Ascending aorta (tissue), 2 donors: ENCODE measurements at places on chromosomes 7 and 10.

DNA sequence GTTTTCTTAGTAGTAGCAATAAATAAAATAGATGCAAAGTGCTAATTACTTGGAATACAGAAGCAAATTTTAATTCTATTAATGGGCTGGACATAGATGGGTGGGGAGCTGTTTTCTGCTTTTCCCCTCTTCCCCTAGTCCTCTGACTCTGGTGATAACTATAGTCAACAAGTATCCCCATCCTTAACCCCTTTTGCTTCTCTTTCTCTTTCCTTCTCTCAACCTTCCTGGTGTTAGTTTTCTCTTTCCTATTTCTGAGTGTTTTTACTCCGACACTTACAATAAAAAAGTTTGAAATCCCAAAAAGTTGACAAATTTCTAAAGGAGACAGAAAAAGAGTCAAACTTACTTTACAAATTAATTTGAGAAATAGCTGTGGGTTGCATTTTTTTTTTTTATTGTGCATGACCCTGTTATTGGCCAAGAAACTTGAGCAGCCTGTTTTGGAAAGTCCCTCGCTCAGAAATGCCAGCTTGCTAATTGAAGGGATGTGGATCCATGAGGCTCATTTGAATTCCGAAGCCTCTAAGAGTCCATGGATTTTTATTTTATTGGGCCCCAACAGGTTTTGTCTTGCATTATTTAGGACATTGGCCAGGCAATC, 2.4 kb downstream of the FAS start:
- DNase-seq: no peak

DNA sequence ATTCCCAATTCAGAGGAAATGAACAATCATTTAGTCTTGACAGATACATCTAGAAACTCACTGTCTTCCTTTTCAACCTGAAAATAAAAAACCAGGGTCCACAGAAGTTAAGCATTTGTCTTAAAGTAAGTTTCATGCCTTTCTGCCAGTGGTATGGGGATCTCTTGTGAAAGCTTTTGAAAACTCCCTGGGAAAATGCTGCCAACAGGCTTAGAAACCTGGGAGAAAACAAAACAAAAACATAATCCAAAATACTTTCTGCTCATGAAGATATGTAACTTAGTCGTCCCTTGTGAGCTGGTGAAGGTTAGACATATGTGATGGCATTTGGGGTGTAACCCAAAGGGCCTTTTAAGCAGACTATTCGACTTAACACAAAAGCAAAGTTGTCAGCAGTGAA, 66.4 kb upstream of the ZNF438 start:
- no peak for DNase-seq

DNA sequence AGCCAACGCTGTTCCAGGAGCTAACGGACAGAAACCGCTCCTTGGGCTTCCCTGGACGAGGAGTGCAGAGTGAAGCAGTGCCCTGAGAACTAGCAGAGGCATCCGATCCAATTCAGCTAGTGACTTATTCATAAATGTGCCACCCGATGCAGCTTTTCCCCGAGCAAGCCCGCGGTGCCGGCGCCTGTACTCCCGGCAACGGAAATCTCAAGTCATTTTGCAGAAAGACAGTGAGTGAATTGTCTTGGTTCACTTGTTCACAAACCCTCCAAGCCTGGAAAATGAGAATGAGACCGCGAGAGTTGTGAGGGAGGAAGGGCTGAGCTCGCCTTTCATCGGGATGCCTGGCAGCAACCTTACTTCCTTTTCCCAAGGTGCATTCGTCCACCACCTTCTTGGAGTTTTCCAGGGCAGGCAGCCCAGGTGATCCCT, 87.5 kb downstream of the COBL start:
- no peak for DNase-seq

DNA sequence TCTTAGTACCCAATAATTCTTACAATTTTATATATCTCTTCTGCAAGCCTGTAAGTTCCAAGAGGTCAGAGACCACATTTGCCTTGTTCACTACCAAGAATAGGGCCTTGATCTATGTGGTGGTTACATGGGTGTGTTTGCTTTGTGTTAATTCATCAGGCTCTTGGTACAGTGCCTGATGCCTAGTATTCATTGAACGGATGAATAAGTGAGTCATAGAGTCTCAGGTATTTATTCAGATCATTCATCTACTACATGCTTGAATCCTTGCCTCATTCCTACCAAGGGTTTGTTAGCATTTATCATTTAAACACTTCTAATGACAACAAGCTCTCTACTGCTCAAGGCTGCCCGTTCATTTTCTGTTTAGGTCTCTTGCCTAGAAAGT, 11.3 kb upstream of the SGPL1 start:
- DNase-seq: no peak

DNA sequence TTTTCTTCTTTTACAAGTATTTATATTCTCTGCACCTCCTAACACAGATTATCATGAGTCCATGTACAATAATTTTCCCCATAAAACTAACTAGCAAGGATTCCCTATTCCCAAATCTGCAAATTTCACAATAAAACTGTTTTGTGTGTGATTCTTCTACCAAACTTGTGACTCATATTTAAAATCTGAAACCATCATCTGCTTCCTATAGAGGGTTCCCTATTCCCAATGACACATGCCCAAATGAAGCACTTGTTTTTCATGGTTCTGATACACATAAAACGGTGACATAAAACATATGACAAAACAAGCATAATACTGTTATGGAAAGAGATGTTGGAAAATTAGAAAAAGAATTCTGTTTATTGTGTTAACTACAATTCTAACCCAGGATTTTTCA, 657.6 kb downstream of the PARD3 start:
- no peak for DNase-seq

- no peak for DNase-seq
Observed at GRCh38 chr10:86598151-86598550, 56.2 kb upstream of the OPN4 start.

- DNase-seq: no peak
Observed at GRCh38 chr10:23657677-23658076, 218.8 kb downstream of the OTUD1 start.

DNA sequence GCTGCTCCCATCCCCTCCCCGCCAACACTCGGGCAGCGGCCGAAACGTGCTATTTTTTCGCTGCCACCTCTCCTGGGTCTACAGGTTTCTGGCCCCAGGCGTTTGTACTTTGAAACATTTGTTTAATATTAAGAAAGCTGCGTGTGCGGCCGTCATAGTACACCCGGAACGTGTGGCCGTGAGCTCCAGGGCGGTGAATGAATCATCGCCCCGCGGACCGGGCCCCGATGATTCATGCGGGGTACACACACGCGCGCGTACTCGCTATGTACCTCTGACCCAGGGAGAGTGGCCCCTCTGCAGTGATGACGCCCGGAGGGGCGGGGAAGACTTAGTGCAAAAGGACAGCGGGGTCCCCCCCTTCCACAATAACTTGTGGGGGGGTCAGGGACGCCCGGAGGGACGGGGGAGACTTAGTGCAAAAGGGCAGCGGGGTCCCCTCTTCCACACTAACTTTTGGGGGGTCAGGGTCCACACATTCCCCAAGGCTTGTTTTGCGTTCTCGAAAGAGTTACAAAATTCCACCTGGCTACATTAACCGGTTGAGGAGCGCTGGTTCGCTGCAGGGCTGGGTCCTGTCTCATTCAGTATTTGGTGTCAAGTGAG, 56.5 kb upstream of the PCGF5 start:
- DNase-seq: peak; percentile 93

DNA sequence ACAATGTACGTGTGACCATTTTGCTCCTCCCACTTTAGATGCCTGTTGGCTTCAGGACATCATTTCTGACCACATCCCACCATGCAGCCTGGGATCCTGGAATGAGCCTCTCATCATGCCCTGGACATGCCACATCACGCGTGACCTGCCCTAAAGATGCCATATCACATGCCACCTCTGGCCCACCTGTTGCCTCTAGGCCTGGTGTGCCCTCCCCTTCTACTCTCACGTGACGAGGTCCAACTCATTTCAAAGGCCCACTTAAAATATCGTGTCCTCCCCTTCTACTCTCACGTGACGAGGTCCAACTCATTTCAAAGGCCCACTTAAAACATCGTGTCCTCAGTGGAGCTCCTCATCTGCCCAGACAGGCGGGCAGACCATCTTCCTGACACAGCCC, 254.9 kb downstream of the TEX36 start:
- DNase-seq: no peak

- DNase-seq: no peak
Observed at GRCh38 chr7:155514296-155514695, 32.1 kb downstream of the CNPY1 start.

DNA sequence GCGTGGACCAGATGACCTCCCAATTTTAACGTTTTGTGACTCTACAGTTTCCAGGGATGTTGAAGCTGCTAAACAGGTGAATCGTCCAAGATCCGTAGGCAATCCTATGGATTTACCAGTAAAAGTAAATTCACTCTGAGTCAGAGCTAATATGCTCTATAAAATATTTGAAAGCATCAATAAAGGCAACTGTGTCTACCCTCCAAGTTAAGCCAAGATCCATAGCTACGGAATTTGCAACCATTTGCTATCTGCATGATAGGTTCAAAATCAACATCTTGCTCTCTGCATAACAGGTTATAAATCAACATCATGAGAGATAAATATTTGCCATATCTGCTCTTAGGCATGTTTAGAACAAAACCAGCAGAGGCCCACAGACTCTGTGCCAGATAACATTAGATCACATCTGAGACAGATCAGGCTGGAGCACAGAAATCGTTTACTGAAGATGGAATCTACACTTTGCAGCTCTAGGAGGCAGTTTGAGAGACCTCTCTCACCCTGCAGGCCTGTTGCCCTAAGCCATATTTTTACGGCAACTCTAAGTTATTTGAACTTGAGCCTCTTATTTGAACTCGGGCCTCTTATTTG, 80.7 kb upstream of the PDCD4 start:
- no peak for DNase-seq

GRCh38 chr7:12683678-12684585, 3.5 kb upstream of the ARL4A start:
- DNase-seq: no peak

DNA sequence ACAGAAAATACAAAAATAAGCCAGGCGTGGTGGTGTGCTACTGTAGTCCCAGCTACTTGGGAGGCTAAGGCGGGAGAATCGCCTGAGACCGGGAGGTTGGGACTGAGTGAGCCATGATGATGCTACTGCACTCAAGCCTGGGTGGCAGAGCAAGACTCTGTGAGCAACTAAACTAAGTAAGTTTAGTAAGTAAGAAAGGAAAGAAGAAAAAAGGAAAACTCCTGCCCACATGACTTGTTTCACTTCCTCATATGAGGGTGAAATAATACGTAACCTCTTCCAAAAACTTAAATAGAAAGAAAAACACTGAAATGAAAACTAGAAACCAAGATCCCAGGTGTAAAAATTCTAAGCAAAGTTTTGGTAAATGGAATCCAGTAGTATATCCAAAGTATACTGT, 79.6 kb downstream of the LARP4B start:
- no peak for DNase-seq

GRCh38 chr10:113059371-113059780, 109.3 kb downstream of the TCF7L2 start:
- DNase-seq: peak; percentile 77

DNA sequence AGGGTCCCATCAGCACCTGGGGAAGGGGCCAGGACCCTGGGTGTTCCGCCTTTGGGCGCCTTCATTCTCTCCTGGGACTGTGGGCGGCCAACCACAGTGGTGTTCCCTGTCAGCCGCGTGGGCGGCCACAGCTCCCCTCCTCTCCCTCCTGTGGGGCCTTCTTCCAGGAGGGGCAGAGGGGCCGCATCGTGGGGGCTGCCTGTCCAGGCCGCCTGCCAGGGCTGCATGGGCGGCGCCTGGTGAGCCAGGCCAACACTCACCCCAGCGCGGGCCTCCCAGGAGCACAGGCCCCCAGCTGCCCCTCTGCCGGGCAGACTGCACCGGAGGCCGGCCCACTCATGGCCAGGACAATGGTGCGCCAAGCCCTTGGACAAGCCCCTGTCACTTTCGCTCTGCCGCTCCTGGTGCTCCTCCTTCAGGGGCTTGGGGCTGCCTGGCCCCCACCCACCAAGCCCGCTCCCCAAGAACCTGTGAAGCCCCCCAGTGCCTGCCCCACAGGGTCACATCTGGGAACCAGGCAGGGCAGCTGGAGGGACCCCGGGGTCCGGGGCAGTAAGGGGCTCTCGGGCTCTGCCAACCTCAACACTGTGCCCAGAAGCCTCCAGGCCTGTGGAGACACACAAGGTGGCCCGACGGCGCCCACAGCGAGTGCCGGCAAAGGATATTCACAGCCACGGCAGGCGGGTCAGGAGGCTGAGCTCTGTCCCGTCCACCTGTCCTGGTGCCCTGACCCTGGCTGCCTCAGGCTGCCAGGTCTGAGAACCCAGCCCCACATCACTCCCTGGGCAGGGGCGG, 42.8 kb downstream of the AP5Z1 start:
- DNase-seq: no peak

- DNase-seq: no peak
Observed at GRCh38 chr7:149027611-149028345, 527 bp downstream of the PDIA4 start.
